ENCODE measurements at places on chromosomes 6 and 20. TPM values are rescaled to one million over a fixed set of nuclear protein-coding genes. Genes with fewer than 3 reads are reported as not detected.

The SIRPD gene
- not detected for total RNA-seq

The SLC22A16 gene
- total RNA-seq, result not detected

The CEP162 gene
- 4.7 TPM for total RNA-seq

The SDHAF4 gene
- 2.5 TPM for total RNA-seq

All from IMR-90 (cell line).